T-helper 17 cell (primary cell): ENCODE measurements at places on chromosomes 12 and 14. TPM values are rescaled to one million over a fixed set of nuclear protein-coding genes. Genes with fewer than 3 reads are reported as not detected.

GRCh38 chr14:72752034-72752412, 141.9 kb downstream of the DPF3 start:
- H3K36me3 ChIP-seq: no peaks in the 10 kb centered on the region
- no peaks in the 10 kb centered on the region for H3K27me3 ChIP-seq
- no peak for DNase-seq
- no peak overlapping the region for H3K27ac ChIP-seq
- no peak overlapping the region for H3K4me3 ChIP-seq

DNA sequence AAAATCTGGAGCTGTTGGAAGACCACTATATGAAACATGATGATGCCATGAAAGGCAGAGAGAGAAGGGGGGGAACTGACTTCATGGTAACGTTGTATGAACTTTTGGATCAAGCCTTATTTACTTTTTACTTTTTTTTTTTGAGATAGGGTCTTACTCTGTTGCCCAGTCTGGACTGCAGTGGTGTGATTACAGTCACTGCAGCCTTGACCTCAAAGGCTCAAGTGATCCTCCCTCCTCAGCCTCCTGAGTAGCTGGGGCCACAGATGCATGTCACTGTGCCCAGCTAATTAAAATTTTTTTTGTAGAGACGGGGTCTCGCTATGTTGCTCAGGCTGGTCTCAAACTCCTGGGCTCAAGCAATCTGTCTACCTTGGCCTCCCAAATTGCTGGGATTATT, 31.3 kb upstream of the CTDSP2 start:
- no peak for DNase-seq
- H3K36me3 ChIP-seq: no peaks in the 10 kb centered on the region
- no peak overlapping the region for H3K4me3 ChIP-seq
- peaks cover 13% of the 10 kb centered on the region for H3K27me3 ChIP-seq
- H3K4me1 ChIP-seq: peaks cover 11% of the 10 kb centered on the region

DNA sequence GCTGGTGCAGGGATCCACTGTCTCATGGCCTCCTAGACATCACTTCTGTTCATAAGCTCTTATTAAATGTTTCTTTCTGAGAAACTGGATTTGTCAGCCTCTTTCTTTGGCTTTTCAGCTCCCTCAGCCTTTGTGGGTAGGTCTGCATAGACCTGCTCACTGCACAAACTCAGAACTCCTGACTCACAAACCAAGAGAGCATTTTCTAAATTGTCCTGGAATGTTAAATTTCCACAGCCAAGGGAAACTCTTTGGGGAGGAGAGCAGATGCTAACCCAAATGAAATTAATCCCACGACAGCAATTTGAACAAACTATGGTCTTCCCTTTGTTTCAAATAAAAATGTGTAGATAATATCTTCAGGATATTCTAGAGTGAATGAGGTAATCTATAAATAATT, 19.5 kb upstream of the CERS5 start:
- DNase-seq: no peak
- peaks cover 19% of the 10 kb centered on the region for H3K4me1 ChIP-seq
- H3K27ac ChIP-seq: no peak overlapping the region
- H3K27me3 ChIP-seq: no peaks in the 10 kb centered on the region
- H3K4me3 ChIP-seq: no peak overlapping the region
- no peaks in the 10 kb centered on the region for H3K36me3 ChIP-seq

DNA sequence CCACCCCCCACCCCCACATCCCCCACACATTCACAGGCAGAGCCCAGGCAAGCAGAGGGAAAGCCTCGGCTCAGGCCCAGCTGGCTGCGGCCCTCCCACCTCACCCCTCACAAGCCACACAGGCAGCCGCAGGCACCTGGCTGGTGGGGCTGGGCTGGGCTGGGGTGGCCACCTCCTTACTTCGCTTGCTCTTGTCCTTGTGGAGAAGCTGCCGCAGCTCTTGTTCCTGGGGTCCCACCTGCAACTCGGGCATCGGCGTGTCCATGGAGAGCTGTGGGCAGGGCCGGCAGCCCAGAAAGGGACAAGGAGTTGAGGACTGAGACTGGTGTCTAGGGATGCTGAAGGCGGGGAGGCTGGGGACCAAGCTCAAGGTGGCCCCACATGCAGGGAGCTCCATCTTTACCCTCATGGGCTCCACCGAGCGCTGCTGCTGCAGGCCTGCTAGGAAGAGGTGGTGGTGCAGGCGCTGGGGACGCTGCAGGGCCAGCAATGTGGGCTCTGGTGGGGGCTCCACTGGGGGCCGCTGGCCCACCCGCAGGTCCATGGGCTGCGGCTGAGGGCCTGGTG, 21.2 kb downstream of the HDAC7 start:
- no peak overlapping the region for H3K4me3 ChIP-seq
- no peaks in the 10 kb centered on the region for H3K27me3 ChIP-seq
- H3K27ac ChIP-seq: no peak overlapping the region
- H3K4me1 ChIP-seq: peaks cover 25% of the 10 kb centered on the region
- DNase-seq: no peak
- peaks cover 2% of the 10 kb centered on the region for H3K36me3 ChIP-seq

GRCh38 chr12:120892265-120892664, 11.9 kb downstream of the SPPL3 start:
- no peaks in the 10 kb centered on the region for H3K27me3 ChIP-seq
- H3K27ac ChIP-seq: peak overlapping the region; percentile 69
- peaks cover 40% of the 10 kb centered on the region for H3K4me1 ChIP-seq
- H3K36me3 ChIP-seq: peaks cover 4% of the 10 kb centered on the region
- H3K4me3 ChIP-seq: peak overlapping the region; percentile 19

DNA sequence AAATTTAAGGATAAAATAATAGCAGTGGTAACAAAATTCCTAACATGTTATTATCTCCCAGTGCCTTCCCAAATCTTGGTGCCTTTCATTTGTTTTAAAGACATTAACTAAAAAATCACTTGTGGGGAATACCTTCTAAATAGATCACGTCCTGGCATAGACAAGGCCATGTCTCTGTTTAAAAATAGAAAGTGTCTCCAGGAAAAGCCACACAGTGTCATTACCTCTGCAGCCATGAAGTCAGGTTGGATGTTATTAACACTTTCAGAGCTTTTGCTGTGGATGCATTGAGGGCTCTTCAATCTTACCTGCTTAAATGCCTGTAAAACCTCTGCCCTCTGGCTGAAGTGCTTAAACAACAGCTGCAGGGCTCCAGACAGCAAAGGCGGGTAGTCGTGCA, 211.1 kb downstream of the ITPR2 start:
- no peaks in the 10 kb centered on the region for H3K4me1 ChIP-seq
- no peak for DNase-seq
- H3K27me3 ChIP-seq: no peaks in the 10 kb centered on the region
- peaks cover 16% of the 10 kb centered on the region for H3K36me3 ChIP-seq
- no peak overlapping the region for H3K27ac ChIP-seq

DNA sequence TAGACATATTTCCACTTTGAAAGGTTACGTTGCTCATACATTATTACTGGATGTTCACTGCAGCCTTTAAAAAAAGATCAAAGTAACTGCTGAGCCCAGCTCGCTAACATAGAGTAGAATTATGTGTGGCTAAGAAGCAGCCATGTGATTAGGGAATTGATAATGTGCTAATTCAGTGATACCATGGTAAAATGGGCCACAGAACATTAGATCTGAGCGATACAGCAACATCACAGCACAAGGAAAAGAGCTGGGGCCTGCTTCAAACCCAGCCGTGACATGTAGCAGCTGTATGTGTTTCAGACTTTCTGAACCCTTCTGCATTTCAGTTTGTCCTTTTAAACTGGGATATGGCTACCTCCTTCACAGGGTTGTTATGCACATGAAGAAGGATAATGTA, 92.3 kb upstream of the LMNTD1 start:
- H3K4me3 ChIP-seq: no peak overlapping the region
- H3K4me1 ChIP-seq: no peaks in the 10 kb centered on the region
- no peaks in the 10 kb centered on the region for H3K36me3 ChIP-seq

DNA sequence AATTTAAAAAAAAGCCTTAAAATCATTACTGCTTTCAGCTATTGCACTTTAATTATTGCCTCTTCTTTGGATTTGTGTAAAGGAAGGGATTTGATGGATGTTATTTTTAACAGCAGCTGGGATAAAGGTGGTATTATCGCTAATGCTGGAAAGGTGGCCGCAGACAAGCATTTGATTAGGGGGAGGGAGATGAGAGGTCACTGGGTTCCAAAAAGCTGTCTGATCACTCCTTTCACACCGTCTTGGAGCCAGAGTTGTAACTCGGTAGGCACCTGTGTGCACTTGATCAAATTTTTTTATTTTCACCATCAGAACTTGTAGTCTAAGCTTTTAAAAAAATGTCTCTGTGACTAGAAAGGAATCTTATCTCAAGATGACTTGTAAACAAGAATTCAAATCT, 99.8 kb downstream of the AKAP6 start:
- H3K4me3 ChIP-seq: no peak overlapping the region
- H3K36me3 ChIP-seq: no peaks in the 10 kb centered on the region
- peaks cover 15% of the 10 kb centered on the region for H3K27me3 ChIP-seq
- no peak overlapping the region for H3K27ac ChIP-seq

- H3K27me3 ChIP-seq: no peaks in the 10 kb centered on the region
- no peak overlapping the region for H3K4me3 ChIP-seq
- H3K4me1 ChIP-seq: no peaks in the 10 kb centered on the region
- H3K36me3 ChIP-seq: no peaks in the 10 kb centered on the region
Measured at GRCh38 chr14:30115756-30116155, 188.1 kb upstream of the PRKD1 start.

DNA sequence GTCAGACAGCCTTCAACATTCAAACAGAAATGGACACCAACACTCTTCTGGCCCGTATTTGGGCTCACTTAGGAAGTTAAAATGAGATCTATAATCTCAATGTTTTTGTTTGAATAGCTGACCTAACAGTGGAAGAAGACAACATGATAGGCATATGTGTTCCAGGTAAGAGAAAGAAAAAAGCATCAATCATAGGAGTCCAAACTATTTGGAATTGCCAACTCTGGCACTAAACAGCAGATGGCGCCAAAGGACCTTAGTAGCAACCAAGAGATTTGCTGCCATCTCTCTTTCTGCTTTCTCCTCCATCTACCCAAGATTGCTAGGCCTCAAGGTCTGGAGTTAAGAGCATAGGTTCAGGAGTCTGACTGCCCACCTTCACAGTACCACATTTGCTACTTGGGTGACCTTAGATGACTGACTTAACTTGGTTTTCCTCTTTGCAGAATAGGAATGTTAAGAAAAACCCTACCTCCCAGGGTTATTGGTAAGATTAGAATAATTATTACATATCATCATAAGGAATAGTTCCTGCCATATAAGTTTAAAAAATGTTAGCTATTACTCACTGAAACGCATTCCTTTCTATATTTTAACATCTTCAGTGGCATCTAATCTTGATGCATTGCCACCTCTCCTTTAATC, 30.2 kb downstream of the PEX5 start:
- H3K36me3 ChIP-seq: no peaks in the 10 kb centered on the region
- no peak overlapping the region for H3K27ac ChIP-seq
- peaks cover 10% of the 10 kb centered on the region for H3K27me3 ChIP-seq
- H3K4me1 ChIP-seq: no peaks in the 10 kb centered on the region
- H3K4me3 ChIP-seq: no peak overlapping the region

GRCh38 chr12:3559601-3560294, 68.7 kb downstream of the PRMT8 start:
- H3K36me3 ChIP-seq: peaks cover 11% of the 10 kb centered on the region
- H3K27ac ChIP-seq: no peak overlapping the region
- peaks cover 79% of the 10 kb centered on the region for H3K27me3 ChIP-seq
- no peak overlapping the region for H3K4me3 ChIP-seq

- DNase-seq: no peak
Measured at GRCh38 chr14:22485178-22485577, 103.8 kb downstream of the DAD1 start.

DNA sequence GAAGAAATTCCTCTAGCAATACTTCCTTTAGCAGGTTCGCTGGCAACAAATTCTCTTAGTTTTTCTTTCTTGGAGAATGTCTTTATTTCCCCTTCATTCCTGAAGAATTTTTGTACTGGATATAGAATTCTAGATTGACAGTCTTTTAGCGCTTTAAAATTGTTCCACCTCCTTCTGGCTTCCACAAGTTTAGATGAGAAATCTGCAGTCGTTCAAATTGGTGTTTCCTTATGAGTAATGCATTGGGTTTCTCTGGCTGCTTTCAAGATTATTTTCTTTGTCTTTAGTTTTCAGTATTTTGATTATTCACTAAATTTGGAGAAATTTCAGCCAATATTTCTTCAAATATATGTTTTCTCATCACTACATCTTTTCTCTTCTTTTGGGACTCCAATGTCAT, 33.3 kb upstream of the FGF6 start:
- H3K36me3 ChIP-seq: peaks cover 3% of the 10 kb centered on the region
- peak overlapping the region; percentile 19 for H3K4me3 ChIP-seq
- DNase-seq: no peak
- no peak overlapping the region for H3K27ac ChIP-seq
- H3K27me3 ChIP-seq: peaks cover 29% of the 10 kb centered on the region
- peaks cover 2% of the 10 kb centered on the region for H3K4me1 ChIP-seq

DNA sequence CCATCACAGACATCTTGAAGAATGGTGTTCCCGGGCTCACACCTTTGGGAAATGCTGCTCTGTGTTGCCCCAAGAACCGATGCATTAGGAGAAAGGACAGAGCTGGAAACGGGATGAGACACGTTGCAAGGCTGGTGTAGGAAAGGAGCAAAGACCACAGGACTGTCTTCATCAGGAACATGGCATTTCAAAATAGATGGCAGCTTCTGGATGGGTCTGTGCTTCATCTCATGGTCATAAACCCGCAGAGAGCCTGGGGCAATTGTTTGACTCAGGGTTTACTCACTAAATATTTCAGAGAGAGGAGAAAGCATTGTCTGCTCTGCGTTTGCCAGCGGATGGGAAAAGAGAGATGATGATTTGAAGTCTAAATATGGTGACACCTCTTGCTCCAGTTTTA, 76.3 kb downstream of the CACNA1C start:
- no peaks in the 10 kb centered on the region for H3K4me1 ChIP-seq
- H3K27ac ChIP-seq: no peak overlapping the region
- no peak for DNase-seq
- H3K36me3 ChIP-seq: no peaks in the 10 kb centered on the region
- peaks cover 11% of the 10 kb centered on the region for H3K27me3 ChIP-seq

- no peak for DNase-seq
- H3K27me3 ChIP-seq: peaks cover 6% of the 10 kb centered on the region
- no peak overlapping the region for H3K4me3 ChIP-seq
- H3K36me3 ChIP-seq: no peaks in the 10 kb centered on the region
- no peak overlapping the region for H3K27ac ChIP-seq
Measured at GRCh38 chr12:83141460-83141994, 454.8 kb downstream of the TMTC2 start.

DNA sequence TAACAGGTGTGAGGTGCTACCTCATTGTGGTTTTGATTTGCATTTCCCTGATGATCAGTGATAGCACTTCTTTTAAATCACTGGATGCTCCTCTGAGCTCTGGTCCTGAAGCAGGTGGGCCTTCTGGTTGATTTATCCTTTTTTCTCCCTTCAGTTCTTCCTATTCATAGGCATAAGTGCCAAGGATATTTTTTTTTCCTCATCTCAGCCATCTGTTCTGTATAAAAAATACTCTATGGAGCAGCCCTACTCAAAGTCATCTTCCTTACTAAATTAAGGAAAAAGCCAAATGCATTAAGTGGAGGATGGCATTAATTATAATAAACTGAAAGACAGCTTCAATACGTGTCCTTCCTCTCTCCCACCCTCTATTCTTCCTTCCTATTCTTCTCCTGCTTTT, 18.4 kb downstream of the SPIC start:
- no peak overlapping the region for H3K4me3 ChIP-seq
- H3K27me3 ChIP-seq: peaks cover 22% of the 10 kb centered on the region
- no peak for DNase-seq
- no peaks in the 10 kb centered on the region for H3K4me1 ChIP-seq

GRCh38 chr14:55897031-55897430, 221.2 kb upstream of the PELI2 start:
- no peaks in the 10 kb centered on the region for H3K36me3 ChIP-seq
- no peak for DNase-seq
- H3K27ac ChIP-seq: no peak overlapping the region
- no peak overlapping the region for H3K4me3 ChIP-seq
- peaks cover 3% of the 10 kb centered on the region for H3K4me1 ChIP-seq

TOMM20L gene
- not detected for total RNA-seq

CCNK gene
- total RNA-seq: 141 TPM

CFAP251 gene
- 1.1 TPM for total RNA-seq

MYL2 gene
- not detected for total RNA-seq

MFAP5 gene
- not detected for total RNA-seq
